GF-D8 (cell line): ENCODE measurements at places on chromosomes 5 and 9.

- DNase-seq: no peak
Observed at GRCh38 chr5:151772029-151772845, 483 bp downstream of the G3BP1 start.

DNA sequence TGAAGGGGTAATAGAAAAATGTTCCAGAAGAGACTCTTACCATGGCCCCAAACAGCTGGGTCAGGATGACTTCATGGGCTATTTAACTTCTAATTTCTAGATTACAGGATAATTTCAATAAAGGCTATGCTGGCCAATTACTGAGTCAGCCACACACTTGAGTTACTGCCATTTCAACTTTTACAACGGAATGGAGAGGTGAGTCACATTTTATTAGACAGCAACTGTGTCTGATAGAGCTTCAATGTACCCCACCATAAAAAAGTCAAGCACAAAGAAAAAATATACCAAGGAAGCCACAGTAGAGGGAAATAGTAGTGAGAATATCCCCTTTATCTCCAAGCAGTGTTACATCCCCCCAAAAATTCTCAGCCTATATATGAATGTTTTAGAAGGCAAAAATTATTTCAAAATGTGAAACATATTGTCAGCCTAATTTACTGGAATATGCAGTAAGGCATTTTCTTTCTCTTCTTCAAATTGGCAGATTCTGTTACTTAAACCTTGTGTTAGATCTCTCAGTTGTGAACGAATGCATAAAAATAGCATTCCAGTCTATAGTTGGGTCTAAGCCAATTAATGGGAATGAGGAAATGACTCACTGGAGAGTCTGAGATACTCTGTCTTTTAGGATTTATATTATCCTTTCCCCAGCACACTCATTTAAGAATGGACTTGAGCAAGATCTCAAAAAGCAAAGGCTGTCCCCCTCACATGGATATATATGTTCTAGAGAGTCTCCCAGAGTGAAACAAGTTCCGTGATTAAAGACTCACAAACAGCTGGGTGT lies 47.1 kb upstream of the RAI14 start:
- no peak for DNase-seq

DNA sequence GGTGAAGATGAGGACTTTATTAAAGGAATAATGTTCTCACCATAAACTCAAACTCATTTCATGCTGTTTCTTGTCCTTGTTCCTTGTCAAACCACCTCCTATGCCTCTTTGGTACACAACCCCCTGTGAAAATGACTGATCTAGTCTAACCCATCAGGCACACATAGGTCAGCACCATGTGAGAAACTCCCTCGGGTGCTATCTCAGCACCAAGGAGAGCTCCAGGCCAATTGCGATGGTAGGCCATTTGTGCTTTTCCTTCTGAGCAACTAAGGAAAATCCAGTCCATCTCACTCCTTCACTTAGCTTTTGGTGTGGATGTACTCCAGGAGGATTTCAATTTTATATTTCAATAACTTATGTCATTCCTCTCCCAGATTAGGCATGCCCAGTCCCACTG lies 199.8 kb downstream of the ZNF608 start:
- no peak for DNase-seq

- DNase-seq: no peak
Observed at GRCh38 chr5:173488144-173488543, 128.3 kb downstream of the BOD1 start.

- DNase-seq: no peak
Observed at GRCh38 chr5:72779520-72779919, 36.9 kb upstream of the TNPO1 start.

DNA sequence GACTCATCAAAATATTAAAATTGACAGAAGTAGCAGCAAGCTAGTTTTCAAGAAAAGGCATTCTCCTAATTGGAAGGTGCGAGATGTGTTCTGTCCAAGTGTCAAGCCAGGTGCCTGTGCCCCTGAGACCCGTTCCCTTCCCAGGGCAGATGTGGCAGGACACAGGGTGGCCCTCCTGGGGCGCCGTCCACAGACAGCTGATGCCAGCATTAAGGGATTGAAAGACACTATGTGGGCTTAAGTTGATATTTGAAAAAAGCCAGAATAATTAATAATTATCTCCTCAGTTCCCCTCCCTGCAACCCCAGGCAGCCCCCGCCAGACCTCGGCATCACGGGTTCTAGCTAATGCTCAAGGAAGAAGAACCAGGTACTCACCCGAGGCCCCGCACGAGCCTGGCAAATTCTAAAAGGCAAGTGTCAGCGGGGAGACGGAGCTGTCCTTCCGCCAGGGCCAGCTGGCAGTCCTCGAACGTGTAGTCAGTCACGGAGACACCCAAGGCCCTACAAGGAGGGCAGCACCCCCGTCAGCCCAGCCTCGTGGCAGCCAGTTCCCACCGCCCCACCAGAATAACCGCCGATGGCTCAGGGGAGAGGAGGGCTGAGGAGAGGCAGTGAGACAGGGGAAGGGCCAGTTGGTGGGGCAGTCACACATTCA lies 29.1 kb upstream of the SLC6A3 start:
- DNase-seq: no peak
